ENCODE measurements at places on chromosomes 1 and 21.

- no peak for DNase-seq
These were observed 212.8 kb downstream of the FMN2 start for GRCh38 chr1:240304466-240304865.

DNA sequence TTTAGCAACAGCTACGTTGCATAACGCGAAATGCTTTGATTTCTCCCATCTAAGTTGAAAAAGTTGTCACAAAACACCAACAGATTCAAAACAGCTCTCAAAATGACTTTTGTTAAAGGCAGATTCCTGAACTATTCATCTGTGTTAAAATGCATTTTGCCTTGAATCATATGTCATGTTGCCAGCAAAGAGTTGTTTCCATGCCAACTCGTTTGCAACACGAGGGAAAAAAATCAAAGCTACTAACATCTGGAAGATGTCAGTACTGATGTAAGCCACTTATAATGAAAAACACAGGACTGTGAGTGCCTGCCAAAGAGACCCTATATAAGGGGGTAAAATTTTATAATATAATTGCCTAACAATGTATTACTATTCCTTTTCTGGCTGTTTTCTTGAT is 182.7 kb upstream of the PTBP2 start:
- DNase-seq = no peak

DNA sequence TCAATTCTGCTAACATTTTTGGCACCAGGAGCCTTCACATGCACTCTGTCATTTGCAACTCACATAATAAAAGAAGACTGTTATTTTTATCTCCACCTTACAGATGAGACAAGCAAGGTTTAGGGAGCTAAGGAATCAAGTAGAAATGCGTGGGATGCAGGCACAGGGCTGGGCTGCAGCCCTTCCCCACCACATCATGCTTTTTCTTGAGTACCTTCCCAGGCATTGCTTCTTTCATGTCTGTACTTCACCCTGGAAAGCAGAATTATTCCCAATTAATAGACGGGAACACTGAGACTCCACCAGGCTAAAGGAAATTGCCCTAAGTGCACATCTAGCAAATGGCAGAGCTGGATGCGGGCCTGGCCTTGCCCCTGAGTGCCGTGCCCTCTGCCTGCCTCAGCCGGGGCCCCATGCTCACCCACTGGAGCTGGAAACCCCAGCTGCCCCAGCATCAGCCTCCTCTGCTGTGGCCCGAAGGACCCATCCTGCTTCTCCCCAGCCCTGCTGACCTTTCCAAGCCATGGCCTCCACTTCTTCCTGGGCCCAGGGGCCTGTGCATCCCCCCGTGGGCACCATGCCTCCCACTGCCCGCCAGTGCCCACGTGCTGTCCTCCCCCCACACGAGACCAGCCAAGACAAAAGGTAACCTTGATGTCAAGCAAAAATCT is 257.5 kb downstream of the TOMM20 start:
- DNase-seq = no peak

- DNase-seq = no peak
These were observed 222.7 kb downstream of the SLC35F3 start for GRCh38 chr1:234127026-234127671.

GRCh38 chr1:12383786-12384185 is 154.0 kb downstream of the VPS13D start:
- no peak for DNase-seq

DNA sequence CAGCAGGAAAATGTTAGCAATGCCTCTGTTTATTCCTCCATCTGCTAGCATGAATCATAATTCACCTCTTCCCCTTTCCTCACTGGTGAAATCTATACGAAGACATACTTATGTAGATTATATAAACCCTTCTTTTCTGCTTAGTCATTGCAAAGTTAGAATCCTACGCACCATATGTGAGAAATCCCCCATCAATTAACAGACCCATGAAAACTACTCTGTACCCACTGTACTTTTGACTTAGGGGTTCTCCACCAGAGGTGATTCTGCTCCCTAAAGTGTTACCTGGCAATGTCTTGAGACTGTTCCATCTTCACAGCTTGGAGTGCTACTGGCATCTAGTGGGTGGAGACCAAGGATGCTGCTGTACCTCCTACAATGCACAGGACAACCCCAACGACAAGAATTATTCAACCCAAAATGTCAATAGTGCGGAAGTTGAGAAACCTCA is 49.6 kb upstream of the KCTD3 start:
- no peak for DNase-seq

- no peak for DNase-seq
These were observed 22.6 kb downstream of the TFAP2E start for GRCh38 chr1:35595684-35596083.

DNA sequence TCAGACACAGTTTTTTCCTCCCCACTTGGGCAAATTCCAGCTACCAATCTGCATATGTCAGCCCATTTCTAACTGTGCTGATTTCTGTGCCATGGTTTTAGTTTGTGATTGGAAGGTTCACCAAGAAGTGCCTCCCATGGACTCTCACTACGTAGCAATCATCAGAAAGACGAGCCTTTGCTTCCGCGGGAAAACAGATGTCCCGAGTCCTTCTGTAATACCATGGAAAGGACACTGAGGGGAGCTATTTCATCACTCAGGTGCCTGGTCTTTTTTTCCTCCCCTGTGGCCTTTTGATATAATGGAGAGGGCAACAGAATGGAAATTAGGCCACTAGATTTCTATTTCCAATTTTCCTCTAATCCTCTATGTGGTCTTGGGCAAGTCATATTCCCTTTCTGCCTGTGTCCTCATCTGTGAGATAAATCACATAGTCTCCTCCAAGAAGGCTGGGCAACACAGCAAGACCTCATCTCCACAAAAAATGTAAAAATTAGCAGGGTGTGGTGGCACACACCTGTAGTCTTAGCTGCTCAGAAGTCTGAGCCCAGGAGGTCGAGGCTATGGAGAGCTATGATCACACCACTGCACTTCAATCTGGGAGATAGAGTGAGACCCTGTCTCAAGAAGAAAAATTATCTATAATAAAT is 24.8 kb downstream of the LEMD1 start:
- DNase-seq = no peak

DNA sequence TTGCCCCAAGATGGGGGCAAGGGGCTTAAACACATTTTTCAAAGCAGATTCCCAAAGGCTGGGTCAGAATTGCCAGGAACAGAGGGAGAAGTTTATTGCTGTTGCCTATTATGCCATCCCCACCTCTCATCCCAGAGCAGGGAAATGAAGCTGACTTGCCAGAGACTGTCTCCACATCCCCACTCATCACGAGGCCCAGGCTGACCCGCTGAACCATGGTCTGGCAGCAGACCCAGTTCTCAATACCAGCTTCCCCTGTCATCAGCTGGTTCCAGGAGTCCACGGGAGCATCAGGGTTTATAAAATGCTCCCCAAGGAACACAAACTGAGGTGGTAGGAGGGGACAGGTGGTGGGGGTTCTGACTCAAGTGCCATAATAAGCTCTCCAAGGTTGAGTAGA is 605.9 kb downstream of the NPHP4 start:
- no peak for DNase-seq

DNA sequence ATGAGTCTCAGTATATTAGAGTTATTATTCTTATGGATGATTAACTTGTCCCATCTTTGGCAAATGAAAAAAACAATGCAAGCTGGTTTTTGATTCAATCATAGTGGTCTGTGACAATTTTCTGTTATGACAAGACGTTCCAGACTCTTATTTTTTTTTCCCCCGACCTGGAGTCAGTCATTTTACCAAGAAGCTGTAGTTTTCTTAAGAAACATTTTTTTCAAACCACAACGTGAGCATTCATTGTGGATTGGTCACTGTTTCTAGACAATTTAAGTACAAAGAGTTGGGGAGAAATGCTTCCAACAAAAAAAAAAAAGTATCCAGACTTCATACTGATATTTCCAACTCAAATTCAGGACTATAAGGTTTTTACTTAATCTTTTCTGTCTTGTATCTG is 8.0 kb upstream of the ANGPTL3 start:
- DNase-seq = no peak

- no peak for DNase-seq
These were observed 99.8 kb downstream of the FAF1 start for GRCh38 chr1:50860256-50860655.

GRCh38 chr1:54601730-54602129 is 21.6 kb downstream of the FAM151A start:
- no peak for DNase-seq

DNA sequence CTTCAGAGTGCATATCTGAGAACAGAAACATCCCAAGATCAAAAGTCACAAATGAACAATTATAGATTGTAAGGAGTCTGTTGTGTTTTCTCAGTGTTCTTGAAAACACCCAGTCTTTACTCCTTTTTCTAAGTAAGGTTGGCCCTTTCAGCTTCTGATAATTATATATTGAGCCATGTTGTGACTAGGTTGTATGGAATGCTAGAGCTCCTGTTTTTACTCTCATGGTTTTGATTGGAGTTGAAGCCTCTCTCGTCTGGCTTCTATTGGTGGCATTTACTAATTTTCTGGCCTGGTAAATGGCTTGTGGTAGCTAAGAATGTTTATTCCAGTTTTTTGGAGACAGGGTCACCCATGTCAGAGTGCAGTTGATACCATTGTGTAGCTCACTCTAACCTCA is 84.7 kb downstream of the NDUFS5 start:
- DNase-seq = no peak

DNA sequence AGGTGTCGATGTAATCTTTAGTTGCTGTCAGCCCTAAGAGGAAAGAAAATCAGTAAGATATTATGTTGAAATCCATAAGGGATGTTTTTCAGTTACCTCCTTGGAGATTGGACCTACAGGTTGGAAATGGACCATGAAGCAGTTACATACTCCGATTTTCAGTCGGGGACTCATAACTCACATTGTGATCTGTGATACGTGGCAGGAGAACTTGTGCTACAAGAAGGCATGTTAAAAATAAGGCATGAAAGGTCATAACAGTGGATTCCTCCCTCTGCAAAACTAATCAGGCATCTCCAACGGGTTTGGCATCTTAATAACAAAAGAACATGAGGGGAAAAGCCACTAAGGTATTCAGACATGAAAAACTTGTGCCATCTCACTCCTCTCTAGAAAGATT is 111.2 kb upstream of the CACHD1 start:
- DNase-seq = no peak

GRCh38 chr21:42454786-42455185 is 41.2 kb downstream of the RSPH1 start:
- DNase-seq = no peak

- DNase-seq = no peak
These were observed 1.8 kb downstream of the TRIM46 start for GRCh38 chr1:155175281-155175926.

DNA sequence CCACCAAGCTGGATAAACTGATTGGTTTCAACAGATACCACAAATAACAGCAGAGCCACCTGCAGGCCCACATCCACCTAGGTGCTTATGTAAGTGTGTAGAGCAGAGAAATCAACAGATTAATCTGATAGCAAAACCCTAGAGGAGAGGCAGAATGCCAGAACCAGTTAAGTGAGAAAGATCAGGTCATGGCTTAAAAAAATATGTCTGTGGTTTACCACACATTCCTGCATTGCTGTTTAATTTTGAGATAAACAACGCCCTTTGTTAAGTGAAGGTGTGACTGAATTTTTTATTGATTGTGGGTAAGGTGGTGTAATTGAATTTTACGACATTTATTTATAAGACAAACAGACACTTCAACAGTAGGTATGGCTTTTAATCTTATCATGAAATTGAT is 21.2 kb downstream of the CRNN start:
- DNase-seq = no peak

DNA sequence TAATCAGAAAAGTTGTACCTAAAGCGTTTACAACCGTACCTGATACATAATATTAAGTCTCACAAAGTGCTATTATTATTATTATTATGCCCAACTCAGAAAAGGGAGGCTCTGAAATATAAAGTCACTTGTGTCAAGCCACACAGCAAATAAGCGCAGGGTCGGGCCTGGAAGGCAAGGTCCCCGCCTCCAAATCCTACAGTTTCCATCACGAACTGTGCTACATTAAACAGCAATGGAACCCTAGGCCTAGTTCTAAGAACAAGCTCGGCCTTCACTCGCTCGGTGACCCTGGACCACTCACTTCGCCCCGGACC is 549 bp downstream of the PARS2 start:
- no peak for DNase-seq

Data from GM12892 (cell line).